ENCODE measurements at places on chromosomes 3 and 15.

- DNase-seq: no peak
Observed at GRCh38 chr15:38325648-38325990, 73.0 kb downstream of the SPRED1 start.

- no peak for DNase-seq
Observed at GRCh38 chr3:49359623-49360022, 1.5 kb upstream of the GPX1 start.

DNA sequence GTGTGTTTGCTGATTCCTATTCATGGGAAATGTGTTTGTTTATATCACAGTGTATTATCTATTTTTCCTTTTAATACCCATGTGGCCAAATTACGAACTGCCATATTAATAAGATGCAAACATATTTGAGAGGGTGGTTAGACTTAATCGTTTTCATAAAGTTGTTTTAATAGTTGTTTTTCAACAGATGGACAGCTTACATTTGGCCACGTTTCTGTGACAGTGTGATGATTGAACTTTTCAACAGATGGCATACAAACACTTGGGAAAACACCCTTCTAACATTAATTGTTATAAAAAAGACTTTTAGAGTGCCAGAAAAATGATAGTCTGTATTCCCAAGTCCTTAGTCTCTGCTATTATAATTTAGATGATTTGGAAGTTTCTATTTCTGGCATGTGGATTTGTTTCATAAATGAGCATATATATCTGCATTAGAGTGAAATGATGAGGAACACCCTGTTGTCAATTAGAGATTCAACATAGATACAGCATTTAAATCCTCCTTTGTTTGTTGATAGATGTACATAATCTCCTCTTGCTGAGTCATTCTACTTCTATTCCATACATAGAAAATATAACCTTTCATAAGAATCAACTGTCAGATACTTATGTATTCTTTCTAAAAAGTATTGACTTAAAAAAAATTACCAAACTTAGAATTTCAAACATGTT is 13.1 kb downstream of the PLAAT1 start:
- no peak for DNase-seq

GRCh38 chr3:169137076-169137475 is 526.4 kb downstream of the MECOM start:
- no peak for DNase-seq

- DNase-seq: no peak
Observed at GRCh38 chr15:28961391-28961790, 75.6 kb downstream of the APBA2 start.
